NCI-H2227 treated with DMSO at 0.1 percent for 48 hours (cell line): ENCODE measurements at places on chromosomes 4 and X.

DNA sequence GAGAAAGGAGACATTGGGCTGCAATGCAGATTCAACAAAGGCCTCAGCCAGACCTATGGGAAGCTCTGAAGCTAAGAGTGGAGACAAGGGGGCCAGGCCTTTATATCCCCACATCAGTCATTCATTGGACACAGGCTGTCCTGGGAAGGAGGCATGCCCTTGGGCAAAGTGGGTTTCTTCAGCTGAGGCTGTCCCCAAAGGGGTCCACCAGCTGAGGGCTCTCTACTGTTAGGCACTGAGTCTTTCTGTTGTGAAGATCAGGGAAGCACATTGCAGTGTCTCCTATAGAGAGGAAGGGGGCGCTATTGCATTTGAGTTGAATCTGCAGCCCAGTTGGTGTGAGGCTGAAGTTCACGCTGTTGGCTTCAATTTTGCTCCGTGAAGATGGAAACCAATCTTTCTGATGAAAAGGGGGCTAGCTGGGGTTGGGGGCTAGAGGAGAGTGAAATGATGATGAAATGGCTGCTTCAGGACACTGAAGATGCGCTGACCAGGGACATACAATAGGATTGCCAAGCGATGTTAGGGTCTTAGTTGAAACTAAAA is 48.0 kb downstream of the SLC25A5 start:
- peak; percentile 90 for DNase-seq

DNA sequence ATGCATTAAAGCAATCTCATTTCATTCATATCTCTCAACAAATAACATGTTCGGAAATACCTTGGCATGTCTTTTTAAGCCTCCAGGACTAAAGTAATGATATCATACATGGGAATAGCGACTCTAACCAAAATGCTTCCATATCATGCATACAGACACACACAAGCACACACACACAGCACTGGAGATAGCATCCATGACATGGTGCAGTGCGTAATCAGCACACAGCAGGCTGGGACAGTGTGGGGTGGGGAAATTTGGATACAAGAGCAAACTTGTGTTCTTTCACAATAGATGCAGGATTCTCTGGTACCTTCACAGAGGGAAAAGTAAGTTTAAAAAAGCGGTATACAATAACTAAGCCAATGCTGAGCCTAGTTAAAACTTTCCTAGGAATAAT is 132.3 kb upstream of the HPGD start:
- no peak for DNase-seq

- DNase-seq = no peak
Observed at GRCh38 chrX:13397878-13398818, 78.3 kb upstream of the ATXN3L start.

- DNase-seq = no peak
Observed at GRCh38 chrX:153983321-153983801, 10.8 kb downstream of the TMEM187 start.

DNA sequence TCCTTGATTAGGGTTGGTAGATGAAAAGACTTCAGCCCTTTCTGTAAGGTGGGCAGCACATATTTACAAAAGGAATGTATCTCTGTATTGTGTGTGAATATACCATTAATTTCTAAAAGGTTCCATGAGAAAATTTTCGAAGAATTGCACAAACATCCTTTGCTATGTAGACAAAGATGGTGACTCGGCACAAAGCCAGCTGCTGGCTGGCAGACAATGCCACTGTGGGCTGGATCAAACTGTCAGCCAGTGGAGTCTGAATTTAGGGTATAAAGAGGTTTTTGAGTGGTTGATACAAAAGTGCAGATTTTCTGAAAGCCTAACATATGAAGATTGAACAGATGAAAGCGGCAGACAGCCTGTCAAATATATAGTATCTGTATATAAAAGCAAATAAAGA is 5.6 kb upstream of the TXK start:
- no peak for DNase-seq

GRCh38 chrX:31542566-31542965 is 470.7 kb upstream of the FTHL17 start:
- DNase-seq = no peak

GRCh38 chr4:38491854-38492478 is 172.0 kb upstream of the KLF3 start:
- no peak for DNase-seq

DNA sequence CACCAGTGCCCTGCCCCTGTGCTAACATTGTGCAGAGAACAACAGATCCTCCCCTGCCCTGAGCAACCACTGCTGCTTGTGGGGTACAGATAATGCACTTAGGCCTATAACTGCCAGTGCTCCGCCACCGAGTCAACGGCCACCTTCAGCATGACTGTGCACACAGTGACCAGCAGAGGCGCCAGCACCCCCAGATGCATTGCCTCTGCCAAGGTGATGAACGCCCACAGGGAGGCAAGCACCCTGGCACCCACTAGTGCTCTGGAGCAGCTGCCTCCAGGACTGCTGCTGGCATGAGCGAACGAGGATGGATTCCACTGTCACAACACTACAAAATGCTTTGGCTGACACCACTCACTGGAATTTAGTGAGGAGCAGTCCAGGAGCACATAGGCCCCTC is 38.2 kb downstream of the SPIN2B start:
- no peak for DNase-seq

DNA sequence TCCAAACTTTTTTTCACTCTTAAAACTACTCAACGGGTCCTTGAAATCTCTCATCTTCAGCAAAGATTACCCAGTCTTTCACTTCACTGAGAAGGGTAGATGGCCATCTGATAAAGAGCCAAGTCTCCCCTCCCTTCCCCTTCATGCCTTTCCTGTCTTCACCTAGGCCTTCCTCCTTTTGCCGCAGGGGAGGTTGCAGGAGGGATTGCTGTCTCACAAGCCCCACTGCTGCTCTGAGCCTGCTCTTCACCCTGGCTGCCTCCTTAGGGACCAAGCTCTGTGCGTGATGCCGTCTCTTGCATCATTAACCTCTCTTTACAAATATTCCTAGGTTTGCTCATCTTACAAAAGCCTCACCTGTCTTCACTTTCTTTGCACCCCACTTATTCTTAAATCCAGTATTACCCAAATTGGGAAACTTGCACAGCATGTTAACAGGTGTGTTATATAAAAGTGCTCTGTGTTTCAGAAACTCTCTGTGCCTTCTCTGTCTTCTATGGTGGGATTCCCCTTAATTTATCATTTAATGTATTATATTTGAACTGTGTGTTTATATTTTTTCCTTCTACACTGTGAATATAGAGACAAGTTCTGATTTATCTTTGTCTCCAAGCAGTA is 3.8 kb downstream of the ZFX start:
- DNase-seq = no peak

DNA sequence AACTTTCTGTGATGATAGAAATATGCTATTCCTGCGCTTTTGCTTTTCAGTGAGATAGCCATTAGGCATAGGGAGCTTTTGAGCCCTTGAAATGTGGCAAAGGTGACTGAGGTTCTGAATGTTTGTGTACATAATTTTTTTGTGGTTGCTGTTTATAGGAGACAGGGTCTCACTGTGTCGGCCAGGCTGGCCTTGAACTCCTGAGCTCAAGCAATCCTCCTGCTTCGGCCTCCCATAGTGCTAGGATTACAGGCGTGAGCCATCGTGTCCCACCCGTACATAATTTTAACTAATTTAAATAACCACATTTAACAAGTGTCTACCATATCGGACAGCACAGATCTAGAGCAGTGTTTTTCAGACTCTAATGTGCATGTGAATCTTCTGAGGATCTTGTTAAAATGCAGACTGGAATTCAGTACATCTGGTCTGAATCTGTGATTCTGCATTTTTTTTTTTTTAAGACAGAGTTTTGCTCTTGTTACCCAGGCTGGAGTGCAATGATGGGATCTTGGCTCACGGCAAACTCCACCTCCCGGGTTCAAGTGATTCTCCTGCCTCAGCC is 45.3 kb downstream of the CASP6 start:
- DNase-seq = no peak

DNA sequence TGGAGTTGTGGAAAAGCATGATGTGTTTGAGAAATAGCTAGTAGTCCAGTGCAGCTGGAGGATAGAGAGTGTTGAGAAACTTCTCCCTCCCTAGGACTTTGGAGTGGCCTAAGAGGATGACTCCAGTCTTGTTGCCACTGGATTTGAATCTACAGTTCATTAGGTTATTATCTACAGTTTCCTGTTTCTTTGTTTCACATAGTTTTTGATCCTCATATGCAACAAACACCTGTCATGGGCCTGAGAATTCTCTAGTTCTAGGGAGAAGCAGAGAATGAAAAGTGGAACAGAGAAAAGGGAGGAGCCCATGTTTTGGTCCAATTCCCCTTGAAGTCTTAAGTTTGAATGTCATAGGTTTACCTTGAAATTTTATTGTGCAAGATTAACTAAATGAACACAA is 73.6 kb upstream of the TBC1D9 start:
- no peak for DNase-seq
